Astrocyte of the hippocampus (primary cell): ENCODE measurements at places on chromosomes 3 and 15.

DNA sequence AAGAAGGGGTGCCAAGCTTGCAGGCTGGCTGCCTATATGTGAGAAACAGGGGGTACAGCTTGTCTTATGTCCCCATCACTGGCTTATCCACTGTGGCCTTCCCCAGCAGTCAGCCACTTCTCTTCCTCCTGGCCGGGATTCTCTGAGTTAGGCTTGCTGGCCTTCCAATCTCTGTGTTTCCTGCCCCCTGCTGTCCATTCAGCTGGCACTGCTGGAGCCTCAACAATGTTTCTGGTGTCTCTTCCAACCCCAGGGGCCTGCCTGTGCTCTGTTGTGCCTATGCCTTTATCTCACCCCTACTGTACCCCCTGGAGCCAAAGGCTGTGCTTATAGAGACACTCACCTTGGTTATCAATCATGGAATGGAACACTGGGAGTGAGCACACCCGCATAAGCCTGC lies 36.5 kb downstream of the ANAPC13 start:
- peak; percentile 44 for DNase-seq

DNA sequence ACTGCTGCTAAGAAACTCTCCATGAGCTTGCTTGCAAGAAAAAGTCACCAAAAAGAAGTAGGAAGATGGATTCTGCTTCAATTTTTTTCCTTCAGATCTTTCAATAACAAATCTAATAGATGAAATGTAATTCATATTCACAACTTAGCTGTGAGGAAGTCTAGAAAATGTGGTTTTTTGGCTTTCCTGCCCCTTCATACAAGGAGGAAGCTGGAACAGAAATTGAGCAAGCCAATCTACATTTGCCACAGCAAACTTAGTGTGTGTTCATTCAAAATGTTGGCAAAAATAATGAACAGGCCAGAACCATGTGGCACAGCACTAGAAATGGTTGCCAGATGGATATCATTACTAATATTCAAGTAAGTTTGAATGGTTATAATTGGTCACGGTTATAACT lies 93.2 kb upstream of the NEDD4 start:
- no peak for DNase-seq

DNA sequence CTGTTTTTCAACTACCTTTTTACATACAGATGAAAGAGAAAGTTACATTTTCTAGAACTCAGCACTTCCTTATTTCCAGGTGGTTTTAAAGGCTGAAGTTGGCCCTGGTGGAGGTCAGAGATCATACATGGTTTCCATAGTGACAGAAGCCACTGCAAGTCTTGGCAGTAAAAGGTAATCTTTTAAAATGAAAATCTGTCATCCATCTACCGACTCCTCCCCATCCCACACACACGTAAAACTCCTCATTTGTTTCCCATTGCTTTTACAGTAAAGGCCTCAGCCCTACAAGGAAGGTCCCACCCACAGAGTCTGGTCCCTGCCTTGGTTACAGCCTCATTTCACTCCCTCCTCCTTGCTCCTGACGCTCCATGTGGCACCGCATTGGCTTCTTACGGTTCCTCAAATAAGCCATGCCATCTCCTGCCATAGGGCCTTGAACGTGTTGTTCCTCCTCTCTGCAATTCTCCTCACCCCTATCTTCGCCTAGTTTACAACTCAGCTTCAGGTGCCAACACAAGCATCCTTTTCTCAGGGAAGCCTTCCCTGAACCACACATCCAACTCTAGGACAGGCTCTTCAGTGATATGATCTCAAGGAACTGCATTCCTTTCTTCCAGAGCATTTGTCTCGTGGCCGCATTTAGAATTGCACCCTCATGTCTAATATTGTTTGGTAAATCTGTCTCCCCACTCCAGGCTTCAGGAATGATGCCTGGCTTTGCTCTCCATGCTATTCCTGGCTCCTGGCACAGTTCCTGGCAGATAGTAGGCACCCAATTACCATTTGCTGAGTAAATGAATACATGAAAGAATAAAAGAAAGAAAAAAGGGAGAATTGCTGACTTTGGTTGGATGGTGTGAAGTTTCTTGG lies 2.6 kb downstream of the CYP19A1 start:
- DNase-seq = no peak

- no peak for DNase-seq
Measured at GRCh38 chr3:57257678-57258077, 30.1 kb downstream of the APPL1 start.

- no peak for DNase-seq
Measured at GRCh38 chr3:100871306-100871705, 121.9 kb downstream of the ABI3BP start.

DNA sequence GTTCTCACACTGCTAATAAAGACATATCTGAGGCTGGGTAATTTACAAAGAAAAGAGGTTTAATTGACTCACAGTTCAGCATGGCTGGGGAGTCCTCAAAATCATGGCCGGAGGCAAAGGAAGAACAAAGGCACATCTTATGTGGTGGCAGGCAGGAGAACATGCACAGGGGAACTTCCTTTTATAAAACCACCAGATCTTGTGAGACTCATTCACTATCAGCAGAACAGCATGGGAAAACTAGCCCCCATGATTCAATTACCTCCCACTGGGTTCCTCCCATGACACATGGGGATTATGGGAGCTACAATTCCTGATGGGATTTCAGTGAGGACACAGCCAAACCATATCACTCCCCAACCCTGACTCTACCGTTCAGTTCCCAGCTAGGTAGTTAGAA lies 59.7 kb upstream of the MINAR1 start:
- no peak for DNase-seq

DNA sequence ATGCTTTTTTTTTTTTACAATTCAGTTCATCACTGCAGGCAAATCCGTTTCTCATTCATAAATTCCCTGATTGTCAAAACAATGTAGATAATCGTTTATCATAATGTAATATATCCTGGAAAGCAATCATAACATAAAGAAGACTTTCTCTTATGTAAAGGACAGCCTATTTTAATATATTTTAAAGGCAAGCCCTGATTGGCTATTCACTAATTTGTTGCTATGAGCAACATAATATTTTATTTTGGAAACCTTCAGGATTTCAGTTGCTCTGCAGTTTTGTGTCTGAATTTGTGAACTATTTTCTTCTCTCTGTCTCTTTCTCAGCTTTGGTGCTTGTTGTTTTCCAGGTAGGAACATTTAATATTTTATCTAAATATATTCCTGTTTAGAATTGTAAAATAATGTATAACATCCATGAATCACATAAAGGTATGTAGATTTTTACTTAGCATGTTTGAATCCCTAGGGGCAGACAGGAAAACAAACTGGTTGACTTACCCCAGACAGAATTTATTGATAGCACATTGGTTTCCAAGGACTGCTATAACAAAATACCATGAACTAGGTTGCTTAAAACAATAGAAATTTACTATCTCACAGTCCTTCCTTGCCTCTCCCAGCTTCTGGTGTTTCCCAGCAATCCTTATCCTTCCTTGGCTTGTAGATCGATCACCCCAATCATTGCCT lies 253.5 kb downstream of the CDIN1 start:
- DNase-seq = no peak

DNA sequence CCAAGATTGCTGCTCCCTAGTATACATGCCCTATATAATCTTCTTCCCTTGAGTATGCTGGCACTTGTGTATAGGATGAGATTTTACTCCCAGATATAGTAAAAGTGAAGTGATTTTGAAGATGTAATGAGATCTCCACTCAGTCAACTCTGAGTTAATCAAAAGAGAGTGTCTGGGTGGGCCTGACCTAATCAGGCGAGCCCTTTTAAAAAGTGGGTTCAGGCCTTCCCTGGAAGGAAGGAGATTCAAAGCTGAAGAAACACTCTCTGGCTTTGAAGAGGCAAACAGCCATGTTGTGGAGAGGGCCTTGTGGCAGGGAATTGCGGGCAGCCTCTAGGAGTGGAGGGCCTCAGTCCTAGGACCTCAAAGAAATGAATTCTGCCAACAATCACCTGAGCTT lies 5.5 kb upstream of the STARD5 start:
- no peak for DNase-seq

DNA sequence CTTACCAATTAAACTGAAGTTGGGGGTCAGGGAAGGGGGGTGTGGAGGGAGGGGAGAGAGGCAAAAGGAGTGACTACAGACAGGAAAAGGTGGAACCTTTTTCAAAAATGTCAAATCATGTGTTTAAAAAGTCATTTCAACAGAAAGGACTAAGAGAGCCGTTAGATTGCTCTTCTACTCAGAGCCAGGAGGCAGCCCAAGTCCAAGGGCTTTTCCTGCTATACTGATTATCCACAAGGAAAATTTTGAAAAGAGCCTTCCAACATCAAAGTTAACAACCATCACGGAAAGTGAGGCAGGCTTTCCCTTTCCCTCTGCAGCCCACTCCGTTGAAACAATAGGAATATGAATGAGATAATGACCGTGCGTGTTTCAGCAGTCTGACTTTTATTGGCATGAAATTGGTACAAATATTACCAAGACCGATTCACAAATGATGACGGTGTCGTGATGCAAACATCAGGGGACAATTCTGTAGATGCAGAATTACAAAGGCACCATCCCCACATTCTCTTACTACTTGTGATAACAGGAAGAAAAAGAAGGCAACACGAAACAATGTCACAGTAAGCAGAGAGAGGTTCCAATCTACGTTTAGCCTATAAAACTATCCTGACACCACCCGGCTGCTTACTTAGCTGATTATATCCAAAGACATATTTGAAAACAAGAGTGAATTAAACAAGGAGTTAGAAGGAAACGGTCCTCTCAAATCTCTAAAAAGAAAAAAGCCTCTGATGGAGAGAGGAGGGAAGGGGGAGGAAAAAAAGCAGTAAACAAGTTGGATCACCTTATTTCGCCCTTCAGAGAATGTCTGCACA lies 453.7 kb downstream of the FOXP1 start:
- peak; percentile 51 for DNase-seq

- DNase-seq = peak; percentile 23
Measured at GRCh38 chr3:20930034-20930433, 744.0 kb upstream of the SGO1 start.

DNA sequence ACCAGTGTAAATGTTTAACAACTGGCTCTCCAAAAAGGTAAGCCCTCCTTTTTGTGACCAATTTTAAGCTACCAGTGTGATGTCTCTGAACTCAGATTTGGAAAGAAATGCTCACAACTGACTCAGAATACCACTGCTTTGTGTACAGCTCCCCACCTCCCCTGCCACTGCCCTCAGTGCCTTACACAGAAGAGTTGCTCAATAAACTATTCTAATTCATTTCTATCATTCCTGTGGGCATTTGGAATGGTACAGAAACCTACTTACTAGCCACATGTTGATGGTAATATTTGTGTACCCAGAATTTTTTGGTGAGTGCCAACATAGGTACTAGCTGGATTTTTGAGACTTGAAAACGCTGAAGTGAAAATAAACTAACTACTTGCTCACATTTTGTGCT lies 16.0 kb downstream of the LRRN1 start:
- peak; percentile 81 for DNase-seq

DNA sequence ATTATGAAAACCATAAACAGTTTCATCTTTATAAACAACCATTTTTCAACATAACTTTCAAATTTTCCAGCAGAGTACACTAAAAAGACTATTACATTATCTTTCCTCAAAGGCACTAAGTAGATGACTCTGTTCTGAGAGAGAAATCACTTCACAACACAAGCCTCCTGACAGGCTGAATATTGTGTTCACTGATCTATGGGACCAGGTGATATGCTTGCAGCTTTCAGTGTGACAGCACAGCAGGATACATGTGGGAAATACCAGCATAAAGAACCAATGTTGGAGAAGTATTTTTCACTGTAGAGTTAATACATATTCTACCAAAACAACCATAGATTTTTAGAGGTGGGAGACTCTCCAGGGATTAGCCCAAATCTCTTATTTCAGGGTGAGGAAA lies 350.6 kb downstream of the PLCL2 start:
- DNase-seq = no peak

DNA sequence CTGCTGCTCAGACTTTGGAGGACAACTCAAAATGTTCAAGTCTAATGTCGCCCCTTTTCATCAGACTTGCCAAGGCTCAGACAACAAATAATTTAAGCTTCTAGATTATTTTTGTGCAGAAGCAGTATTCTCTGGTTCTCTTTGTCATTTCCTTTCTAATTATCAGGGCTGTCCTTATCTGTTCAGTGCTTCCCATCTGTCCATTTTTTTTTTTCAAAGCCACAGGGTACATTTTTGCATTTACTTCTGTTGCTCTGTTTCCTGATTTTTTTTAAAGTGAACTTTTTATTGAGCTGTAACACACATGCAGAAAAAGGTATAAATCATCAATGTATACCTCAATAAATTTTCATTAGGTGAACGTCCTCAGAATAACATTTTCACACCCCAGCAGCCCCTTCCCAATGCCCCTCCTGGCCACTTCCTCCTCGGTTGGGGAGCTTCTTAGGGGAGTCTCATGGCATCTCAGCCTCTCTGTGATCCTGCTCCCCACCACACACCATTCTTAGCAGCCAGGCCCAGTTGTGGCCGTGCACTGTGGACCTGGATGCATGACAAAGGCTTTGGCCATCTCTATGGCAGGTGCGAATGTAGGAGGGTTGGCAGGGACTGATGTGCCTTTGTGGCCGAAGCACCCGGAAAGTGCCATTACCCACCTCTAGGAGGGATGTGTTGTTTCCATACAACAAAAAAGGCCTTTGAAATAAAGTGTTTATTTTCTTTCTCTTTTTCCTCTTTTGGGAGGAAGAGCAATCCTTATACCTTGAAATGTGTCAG lies 303.5 kb upstream of the LRRFIP2 start:
- DNase-seq = no peak

GRCh38 chr15:48696627-48697312 lies 51.3 kb upstream of the FBN1 start:
- no peak for DNase-seq

DNA sequence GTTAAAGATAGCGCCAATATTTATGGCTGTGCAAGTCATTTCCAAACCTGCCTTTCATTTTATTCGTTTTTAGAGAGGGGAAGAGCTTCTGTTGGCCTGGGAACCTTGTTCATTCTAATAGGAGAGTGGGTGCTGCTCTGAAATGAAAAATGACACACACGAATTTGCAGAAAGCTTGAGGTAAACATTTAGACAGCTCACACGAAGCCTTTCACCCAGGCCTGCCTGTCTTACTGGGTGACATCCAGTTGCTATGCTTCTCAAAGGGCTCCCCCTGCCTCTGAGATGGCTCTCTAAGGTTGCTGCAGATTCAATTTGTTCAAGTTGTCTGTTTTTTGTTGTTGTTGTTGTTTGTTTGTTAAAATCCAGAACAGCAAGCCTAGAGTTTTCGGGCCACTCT lies 18.2 kb downstream of the PEX5L start:
- no peak for DNase-seq

DNA sequence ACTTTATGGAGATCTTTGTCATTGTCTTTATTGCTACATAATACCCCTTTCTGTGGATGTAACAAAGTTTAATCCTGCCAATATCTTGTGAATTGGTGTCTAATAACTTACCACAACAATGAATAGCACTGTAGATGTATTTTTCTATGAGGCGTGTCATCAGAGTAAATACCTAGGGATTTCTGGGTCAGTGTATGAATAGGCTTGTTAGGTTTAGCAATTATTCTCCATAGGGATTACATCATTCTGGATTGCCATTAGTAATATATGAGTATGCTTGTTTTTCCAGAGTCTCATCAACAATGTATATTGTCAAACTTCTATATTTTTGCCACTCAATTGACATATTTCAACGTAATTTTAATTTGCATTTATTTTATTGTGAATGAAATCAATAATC lies 67.9 kb downstream of the UNC13C start:
- no peak for DNase-seq

GRCh38 chr3:66394753-66395249 lies 106.0 kb downstream of the LRIG1 start:
- DNase-seq = peak; percentile 80
